Tongue (tissue), 3 donors: ENCODE measurements at places on chromosomes 7 and 10. TPM values are rescaled to one million over a fixed set of nuclear protein-coding genes. Genes with fewer than 3 reads are reported as not detected.
A peak's percentile ranks its signal among the peaks of the same experiment; 100 is the strongest.

Gene CPVL
- 11.7 TPM for total RNA-seq

Gene NEBL
- total RNA-seq, result 26.2 TPM

Gene SPDYE1
- total RNA-seq, result not detected

Gene FAM13C
- total RNA-seq, result 74.0 TPM

Gene NHLRC2
- total RNA-seq, result 43.8 TPM

DNA sequence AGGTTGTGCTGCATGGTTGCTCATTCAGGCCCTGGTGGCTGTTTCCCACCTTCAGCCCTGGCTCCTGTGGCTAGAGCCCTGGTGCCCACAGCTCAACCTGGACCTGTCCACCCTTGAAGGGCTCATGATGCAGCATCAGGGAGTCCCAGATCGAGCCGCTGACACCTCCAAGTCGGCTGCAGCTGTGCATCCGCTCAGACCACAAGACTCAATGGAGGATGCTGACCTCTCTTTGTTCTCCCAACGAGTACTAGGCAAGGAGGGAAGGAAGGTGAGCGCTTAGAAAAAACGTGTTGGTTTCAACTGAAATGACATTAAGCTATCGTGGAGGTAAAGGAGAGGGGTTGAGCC, 9.5 kb upstream of the C10orf95 start:
- DNase-seq, result no peak

GRCh38 chr7:14432924-14433323, 443.5 kb upstream of the ETV1 start:
- DNase-seq, result peak; percentile 78

DNA sequence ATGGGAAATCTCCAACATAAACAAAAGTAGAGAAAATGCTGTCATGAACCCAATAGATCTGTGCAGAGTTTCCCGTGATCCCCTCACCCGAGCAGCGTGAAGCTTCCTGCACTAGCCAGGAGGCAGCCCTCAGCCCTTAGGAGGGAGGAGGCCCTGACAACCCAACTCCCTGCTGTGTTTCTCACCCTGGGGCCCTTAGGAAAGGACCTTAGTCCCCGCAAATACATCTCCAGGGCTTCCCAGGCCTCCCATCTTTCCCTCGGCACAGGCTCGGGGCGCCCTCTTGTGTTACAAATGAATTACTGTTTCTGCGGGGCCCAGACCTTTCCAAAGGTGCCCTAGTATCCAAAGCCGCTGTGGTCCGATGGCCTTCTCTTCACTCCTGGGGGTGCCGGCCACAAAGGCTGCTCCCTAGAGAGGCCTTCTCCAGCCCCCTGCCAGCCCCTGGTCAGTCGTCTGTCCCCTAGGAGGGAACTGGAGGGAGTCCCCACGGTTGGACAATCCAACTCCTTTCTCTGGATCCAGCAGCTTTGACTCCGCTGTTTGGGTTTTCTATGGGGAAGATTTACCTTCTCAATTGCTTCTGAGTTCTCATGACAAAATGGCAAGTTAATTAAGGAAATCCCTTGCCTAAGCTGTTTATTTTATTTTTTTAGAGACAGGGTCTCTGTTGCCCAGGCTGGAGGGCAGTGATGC, 49.9 kb upstream of the SH2B2 start:
- peak; percentile 86 for DNase-seq

DNA sequence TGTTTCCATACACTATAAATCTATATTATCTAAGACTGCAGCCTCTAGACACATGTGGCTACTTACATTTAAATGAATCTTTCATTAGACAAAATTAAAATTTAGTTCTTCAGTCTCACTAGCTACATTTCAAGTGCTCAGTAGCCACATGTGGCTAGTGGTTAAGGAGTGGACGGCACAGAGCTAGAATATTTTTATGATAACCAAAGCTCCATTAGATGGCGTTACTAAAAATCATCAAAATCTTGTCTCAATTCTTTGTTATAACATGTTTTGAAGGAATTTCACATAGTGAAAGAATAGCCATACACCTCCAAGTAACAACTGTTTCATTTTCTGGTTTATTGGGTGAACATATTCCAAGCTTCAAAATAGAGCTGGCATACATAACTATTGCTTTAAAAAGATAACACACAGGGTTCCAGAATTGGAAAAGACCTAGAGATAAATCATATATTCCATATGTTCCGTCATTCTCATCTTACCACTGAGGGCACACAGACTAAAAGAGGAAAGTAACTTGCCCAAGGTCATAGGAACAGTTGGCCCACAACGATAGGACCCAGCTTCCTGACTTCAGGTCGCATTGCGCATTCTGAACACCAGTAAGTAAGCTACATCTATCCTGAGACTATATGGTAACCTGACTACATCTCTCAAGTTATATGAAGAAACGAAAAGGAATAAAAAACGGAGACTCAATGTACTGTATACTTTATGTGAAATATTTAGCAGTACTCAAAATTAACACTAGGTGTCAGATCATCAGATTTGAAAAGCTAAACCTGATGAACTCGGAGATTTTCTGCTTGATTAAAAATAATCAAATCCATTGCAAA, 66.6 kb downstream of the CAV1 start:
- DNase-seq, result peak; percentile 60

- no peak for DNase-seq
Observed at GRCh38 chr7:47885309-47885986, 62.8 kb downstream of the PKD1L1 start.

- DNase-seq, result no peak
Observed at GRCh38 chr10:112507988-112508387, 61.0 kb downstream of the VTI1A start.

DNA sequence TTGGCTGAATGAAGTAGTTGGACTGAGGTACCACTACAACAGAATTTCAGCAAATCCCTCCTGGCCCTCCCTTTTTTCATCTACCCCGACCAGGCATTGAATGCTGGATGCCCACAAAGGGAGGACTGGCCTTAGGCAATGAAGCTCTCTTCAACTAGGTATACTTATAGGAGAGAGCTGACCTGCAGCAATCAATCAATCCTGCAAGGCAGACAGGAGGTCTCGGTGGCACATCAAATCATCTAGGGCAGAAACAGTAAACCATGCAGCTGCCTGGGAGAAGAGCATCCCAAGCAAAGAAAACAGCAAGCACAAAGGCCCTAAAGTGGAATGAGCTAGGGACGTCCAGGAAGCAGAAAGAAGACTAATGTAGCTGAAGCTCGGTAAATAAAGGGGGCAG, 2.4 kb upstream of the ABRAXAS2 start:
- no peak for DNase-seq

DNA sequence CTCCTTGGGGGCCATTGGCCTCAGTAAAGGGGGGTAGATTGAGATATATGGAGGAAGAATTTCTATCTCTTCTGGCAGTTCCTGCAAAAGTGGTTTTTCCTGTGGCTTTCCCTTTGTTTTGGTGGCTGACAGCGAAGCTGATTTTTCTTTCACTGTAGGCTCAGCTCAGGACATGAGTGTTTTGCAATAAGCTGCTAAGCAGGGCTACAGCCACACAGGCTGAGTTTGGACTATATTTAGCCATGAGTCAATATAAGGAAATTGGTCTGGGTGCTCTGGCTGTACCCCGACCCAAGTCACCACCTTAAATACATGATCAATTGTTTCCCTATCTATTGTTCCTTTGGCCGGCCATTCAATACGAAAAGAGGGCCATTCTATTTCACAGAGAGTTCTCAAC, 212.7 kb upstream of the KCND2 start:
- no peak for DNase-seq

DNA sequence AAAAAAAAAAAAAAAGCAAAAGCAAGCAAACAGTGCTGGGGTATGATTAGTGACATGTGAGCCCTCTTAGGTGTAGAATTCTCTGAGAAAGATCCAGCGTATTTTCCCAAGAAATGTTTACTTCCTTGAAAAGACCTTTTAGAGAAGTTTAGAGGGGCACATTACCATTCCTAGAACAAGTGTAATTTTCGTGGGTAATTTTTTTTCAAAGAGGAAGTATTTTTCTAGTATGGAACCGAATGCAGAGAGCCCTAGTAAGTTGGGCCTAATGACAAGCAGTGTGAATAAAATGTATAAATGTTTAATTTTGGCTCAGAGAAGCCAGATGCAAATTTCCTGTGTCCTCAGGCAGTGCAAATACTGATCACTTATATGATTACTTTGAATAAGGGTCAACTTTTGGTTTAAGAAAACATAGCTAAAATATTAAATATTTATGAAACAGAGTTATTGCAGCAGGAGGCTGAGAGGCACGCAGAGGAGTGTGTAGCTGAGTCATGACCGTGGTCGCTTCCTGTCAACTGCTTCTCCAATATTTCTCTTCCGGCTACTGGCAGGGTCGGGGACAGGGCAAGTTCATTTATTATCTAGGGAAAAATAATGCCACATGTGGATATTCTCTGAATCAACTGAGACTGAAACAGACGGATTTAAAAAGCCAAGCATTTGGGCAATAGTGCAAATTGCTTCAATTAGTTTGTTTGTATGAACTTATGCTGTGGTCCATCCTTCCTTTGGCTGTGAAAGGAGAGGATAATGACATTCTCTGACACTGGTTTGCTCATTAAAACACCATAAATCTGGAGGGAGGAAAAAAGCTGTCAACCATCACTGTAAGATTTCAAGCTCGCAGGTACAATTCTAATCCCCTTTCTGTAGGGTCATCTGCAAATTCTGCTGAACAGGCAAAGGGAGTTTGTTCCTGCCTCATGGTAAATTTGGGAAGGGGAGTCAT, 495.2 kb downstream of the GLRX3 start:
- DNase-seq, result no peak

DNA sequence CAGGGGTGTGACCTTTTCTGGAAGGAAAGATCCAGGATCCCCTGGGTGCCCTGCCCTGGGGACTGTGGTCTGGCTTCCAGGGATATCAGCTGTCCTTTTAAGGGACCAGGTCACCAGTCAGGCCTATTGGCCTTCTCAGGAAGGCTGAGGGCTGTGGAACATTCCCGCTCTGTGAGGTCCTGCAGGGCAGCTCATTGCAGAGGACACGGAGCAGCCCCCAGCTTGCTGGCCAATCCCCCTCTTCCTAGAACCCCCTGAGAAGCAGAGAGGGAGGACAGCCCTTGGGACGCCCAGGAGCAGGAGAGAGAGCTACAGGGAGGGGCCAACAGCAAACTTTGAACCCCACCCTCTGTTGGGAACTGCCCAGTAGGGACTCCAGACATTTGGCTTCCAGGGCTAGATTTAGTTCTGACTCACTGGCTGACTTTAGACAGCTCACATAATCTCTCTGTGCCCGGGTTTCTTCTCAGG, 67.9 kb upstream of the COL13A1 start:
- no peak for DNase-seq

DNA sequence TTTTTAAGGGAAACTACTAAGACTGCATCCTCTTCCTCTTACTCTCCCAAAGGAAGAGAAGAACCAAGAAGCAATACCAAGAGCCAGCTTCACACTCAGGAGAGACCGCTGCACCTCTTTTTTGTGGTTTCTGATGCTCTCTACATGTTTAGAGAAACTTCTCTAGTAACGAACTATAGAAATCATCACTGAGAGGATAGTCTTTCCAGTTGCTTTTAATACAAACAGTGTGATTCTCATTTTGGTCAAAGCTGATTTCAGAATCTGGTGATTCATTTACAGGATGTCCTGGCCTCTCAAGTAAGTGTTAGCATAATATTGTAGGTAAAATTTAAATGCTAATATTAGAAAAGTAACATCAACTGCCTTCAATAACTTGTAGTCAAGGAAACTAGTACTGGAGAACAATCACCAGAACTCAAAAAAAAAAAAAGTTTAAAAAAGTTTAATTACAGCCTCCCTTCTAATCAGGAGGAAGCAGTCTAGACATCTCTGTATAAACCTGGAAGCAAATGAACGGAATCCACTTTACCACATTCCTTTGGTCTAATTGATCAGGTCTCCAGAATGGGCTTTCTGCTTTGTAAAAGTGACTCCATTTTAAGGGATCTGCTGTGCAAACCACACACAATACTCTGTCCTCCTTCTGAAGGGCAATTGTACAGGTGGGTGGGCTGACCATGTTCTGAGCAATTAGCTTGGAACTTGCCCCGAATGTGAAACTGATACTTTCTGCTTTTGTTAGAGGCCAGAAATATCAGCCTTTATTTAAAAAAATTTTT, 3.0 kb downstream of the LAMB1 start:
- DNase-seq, result no peak

- DNase-seq, result no peak
Observed at GRCh38 chr10:24824124-24824523, 100.4 kb upstream of the ARHGAP21 start.

DNA sequence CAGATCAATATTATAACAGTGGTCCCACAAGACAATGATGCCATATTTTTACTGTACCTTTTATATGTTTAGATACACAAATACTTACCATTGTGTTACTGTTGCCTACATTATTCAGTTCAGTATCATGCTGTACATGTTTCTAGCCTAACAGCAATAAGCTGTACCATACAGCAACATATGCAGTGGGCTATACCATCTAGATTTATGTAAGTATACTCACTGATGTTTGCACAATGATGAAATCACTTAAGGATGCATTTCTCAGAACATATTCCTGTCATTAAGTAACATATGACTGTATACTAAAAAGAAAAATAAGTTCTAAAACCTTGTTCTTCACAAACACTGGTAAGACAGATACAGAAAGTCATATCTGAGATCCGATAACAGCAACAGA, 468.6 kb upstream of the SEMA3A start:
- no peak for DNase-seq

DNA sequence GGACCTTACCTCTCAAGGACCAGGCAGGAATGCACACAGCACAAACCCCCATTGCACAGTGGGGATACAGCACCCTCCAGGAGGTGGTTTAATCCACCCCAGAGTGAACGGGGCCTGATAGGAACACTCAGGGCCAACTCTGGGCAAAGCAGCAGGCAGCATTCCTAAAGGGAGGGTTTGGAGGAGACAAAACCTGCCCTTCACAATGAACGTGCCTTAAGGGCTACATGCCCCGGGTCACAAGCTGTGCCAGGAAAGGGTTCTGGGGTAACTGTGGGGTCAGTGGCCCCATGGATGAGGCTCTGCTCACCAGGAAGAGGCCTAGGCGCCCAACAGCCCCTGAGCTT, 1.1 kb downstream of the GPRIN2 start:
- DNase-seq, result no peak

DNA sequence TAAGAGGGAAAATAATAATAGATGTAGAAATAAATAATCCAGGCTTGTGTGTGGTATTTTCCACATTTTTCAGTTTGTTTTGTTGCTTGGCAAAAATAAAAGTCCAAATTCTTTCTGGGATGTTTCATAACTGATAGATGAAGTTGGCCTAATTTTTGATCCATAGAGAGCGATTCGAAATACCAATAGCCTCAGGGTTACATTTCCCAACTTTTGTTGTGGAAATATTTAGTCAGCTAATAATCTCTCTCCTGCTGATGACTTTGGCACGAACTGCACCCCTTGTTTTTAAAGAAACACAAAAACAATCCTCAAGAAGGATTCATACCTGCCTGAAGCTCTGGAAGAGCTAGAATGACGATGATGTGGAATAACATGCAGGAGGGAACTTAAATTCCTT, 483.2 kb downstream of the ADRA2A start:
- DNase-seq, result no peak

- no peak for DNase-seq
Observed at GRCh38 chr7:23972057-23972456, 262.0 kb downstream of the STK31 start.

- DNase-seq, result no peak
Observed at GRCh38 chr10:50641626-50642025, 17.9 kb upstream of the SGMS1 start.
